ENCODE measurements at places on chromosomes 4 and X.

- DNase-seq = peak; percentile 48
These were observed at the start of gene NBDY for GRCh38 chrX:56729152-56729850. TSS of gene NBDY (plus strand) at chrX:56729243. CDS start at chrX:56729354, 111 bp downstream.

DNA sequence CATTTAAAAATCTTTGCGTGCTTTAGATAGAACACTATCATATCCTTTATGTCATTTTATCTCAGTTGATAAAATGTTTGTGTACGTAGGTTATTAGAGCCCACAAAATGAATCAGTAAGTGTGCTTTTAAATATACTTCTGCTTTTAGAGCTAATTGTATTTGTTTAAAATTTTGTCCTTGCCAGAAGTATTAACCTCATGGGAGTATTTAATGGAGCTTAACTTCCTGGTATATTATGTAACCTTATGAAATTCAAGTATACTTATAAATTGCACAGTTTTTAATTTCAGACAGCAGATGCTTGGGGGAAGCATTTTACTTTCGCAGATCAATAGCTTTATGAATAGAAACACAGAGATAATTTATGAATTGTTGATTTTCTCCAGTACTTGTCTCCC, 90.2 kb downstream of the DIPK2B start:
- DNase-seq = no peak

GRCh38 chrX:123846577-123847038, 13.2 kb upstream of the XIAP start:
- DNase-seq = no peak

DNA sequence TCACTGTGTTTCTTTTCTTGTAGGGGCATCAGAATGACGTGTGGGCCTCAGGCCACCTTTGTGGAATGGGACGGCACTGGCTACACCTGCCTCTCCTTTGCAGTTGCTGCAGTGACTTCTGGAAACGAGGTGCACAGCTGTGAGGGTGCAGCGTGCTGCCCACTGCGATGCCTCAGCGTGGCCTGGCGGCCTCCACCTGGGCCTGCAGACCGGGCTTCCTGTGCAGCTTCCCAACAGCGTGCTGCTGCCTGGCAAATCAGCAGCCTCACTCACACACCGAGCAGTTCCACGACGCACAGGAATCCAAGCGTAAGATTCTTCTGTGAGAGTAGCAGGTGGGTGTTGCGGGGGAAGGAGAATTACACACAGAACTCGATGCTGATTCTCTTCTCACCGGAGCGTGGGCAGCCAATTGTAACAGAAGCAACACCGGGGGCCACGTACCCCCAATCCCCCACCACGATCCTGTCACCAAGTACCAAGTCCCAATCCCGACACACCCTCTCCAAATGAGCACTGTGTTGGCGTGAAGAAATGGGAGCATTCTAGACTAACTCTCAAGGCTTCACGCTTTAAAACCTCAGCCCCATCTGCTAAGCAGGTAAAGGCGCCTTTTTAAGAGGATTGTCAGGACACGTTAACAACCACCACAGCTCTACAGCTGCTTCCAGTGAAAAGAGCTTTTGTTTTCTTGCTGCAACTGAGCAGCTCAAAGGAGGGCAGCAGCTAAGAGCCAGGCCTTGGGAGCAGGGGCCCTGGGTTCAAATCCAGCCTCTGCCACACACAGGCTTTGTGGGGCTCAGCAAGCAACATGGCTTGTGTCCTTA, 16.9 kb downstream of the WDR1 start:
- no peak for DNase-seq

DNA sequence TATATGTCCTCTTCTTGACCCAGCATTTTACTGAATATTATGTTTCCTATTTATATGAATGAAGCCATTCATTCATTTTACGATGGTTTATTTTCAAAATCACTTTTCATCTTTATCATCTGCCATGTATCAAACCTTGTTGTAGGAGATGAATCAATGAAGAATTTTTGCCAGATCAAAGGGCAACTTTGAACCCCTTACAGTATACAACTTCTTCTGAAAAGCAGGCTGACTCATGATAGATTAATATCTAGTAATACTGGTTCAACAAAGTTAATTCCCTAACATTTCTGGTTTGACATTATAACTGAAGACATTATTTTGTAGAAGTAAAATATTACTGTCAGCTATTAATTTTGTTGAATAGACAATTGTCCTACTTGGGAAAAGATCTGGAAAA, 226.0 kb downstream of the RPA4 start:
- DNase-seq = no peak

DNA sequence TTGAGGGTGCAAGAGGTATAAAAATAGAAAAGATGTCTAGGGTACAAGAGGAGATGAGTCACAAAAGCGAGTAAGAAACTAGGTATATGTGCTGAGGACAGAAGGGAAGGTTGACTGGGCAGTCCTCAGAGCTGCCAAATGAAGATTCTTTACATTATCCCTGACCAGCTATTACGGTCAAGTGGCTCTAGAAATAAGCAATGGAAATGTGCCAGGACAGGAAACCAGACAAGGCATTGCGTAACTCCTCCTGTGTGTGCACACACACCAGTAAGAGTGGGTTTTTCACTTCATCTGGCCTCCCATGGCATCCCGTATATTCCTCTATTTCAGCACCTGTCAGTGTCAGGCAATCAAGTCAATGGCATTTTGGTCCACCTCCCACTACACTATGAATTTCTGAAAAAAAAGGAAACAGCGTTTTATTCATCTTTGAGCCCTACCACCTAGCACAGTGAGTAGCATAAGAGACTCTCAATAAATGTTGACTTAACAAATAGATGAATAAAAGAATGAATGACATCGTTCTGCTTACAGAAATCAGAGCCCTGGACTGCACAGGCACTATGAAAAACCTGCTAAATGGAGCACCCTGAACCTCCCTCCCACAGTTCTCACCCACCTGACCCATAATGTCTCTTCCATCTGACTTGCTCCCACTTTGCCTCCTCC, 62.6 kb upstream of the KLF3 start:
- peak; percentile 62 for DNase-seq

DNA sequence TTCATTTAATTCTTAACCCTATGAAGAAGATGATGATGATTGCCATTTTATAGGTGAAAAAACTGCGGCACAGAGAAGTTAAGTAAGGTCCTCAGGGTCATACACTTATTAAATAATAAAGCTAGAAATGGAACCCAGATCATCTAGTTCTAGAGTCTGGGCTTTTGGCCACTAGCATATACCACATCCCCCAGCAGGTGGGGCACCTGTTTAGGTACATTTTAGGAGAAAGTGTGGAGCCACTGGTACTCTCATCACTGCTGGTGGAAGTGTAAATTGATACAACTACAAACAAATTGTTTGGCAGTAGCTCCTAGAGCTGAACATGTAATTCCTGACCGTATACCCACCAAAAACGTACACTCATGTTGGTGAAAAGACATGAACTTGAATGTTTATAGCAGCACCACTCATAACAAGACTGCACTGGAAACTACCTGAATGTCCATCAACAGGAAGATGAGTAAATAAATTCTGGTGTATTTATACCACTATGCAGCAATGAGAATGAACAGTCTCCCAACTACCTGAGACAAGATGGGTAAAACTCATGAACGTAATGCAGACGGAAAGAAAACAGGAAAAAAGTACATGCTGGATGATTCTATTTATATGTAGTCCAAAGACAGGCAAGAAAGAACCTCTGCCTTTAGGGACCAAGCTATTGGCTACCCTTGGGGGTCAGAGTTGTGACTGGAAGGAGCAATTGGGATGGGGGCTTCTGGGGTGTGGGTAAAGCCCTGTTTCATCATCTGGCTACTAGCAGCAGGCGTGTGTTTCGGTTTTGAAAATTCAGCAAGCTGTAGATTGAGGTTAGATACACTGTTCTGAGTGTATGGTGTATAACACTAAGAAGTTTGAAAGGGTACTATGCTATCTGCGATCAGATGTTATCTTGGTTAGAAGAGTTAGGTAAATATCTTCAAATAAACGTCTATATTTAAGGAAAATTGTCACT, 72.3 kb upstream of the ADGRG2 start:
- no peak for DNase-seq

DNA sequence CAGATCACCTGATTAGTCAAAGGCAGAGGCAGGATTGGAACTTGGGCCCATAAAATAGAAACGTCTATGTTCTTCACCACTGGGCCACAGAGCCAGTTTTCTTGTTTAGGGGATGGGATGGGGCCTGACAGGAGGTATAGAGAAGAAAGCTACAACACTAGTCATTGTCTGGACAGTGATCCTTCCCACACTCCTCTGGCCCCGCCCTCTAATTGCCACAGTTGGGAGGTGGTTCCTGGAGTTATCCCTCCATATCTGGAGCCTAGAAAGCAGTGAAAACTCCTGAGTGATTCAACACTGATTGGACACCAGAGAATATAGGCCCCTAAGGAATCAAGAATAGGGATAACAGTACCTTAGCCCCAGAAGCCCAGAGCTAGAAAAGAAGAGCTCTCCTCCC, 22.9 kb downstream of the RASL11B start:
- no peak for DNase-seq

DNA sequence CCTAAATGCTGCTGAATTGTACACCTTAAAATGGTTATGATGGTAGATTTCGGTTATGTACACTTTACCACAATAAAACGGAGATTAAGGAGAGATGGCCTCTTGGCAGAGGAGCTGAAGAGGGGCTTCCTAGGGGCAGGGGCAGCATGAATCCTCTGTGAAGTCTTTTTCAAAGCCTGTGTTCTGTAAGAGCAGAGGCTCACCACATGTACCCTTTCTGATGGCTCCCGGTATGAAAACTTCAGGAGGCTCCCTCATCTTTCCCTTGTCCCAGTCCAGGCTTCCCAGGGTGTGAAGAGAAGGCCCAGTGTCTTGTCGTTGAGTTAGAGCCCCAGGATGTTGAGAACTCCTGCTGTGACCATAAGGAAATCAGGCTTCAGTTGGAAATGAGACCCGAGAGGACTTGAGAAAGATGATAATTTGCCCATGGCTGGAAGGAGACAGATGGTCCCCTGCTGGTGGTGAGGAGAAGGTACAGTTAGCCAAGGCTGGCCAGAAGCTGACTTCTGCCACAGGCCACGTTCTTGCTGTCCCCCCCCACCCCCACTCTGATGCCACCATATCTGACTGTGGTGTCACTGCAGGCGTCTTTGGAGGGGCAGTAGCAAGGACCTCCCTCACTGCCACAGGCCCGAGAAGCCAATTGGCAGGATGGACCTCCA, 31.8 kb upstream of the MTM1 start:
- no peak for DNase-seq

- DNase-seq = peak; percentile 27
These were observed 50.7 kb downstream of the SNX12 start for GRCh38 chrX:71017396-71017939.

All from dermis microvascular lymphatic vessel endothelial cell (primary cell).